ENCODE measurements at places on chromosomes 4 and X.
A peak's percentile ranks its signal among the peaks of the same experiment; 100 is the strongest.

GRCh38 chrX:65589304-65589703, 54.7 kb upstream of the LAS1L start:
- DNase-seq, result no peak

DNA sequence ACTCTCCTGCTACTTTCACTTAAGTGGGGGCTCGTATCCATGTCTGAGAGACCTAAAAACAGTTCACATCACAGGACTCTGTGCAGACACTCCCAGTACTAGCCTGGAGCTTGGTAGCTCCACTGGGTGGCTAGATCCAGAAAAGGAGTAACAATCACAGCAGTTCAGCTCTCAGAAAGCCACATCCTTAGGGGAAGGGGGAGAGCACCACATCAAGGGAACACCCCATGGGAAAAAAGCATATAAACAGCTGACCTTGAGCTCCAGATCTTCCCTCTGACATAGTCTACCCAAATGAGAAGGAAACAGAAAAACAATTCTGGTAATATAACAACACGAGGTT, 175.8 kb downstream of the FAM13A start:
- DNase-seq, result no peak

DNA sequence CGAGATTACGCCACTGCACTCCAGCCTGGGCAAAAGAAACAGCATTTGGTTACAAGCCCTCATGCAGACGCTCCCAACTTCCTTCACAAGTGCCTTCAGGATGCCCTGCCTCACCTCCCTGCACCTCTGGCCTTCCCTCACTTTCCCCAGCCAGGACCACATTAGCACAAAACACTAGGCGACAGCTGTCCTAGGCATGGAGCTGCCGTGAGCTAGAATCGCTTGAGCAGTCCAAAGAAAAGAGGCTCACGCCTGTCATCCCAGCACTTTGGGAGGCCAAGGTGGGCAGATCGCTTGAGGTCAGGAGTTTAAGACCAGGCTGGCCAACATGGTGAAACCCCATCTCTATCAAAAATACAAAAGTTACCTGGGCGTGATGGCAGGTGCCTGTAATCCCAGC, 15.8 kb downstream of the RNF212 start:
- no peak for DNase-seq

GRCh38 chr4:182955411-182955810, 38.2 kb upstream of the DCTD start:
- no peak for DNase-seq

- DNase-seq, result no peak
Observed at GRCh38 chrX:49879656-49880277, 483 bp downstream of the USP27X start.

DNA sequence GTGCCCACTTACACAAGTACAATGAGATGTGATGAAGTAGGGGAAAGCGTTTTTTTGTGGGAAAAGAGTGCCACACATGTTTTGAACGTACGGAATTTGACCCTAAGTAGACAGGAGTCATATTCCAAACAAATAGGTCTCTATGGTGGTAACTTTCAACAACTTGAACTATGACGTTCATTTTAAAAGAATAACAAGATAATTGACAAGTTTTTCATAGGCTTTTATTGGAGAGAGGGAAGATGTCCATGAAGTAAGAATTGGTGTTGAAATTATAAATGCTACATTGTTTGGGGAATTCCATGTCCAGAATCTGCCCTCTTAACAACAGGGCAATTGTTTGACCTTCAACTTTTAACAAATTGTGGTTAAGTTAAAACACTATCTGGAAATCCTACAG, 126.5 kb downstream of the GASK1B start:
- no peak for DNase-seq

- DNase-seq, result peak; percentile 9
Observed at GRCh38 chrX:9494771-9495170, 29.9 kb downstream of the TBL1X start.

GRCh38 chr4:1008840-1009541, 2.4 kb upstream of the FGFRL1 start:
- DNase-seq, result peak; percentile 25

DNA sequence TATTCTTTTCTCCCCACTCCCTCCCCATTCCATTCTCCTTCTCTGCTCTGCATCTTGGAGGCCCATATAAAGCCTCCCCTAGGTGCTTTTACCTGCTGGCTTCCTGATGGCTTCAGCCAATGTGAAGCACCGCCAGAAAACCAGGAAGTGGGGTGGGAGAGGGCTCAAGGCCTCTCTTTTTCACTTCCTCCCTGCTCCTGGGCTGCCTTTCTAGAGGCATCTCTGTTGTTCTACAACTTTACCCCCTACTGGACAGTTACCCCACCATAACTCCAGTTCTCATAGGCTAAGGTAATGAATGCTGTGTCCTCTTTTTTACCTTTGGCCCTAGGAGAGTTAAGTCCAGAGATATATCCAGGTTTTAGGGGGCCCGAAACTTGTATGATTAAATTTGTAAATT, 62.4 kb upstream of the PPARGC1A start:
- DNase-seq, result peak; percentile 47

DNA sequence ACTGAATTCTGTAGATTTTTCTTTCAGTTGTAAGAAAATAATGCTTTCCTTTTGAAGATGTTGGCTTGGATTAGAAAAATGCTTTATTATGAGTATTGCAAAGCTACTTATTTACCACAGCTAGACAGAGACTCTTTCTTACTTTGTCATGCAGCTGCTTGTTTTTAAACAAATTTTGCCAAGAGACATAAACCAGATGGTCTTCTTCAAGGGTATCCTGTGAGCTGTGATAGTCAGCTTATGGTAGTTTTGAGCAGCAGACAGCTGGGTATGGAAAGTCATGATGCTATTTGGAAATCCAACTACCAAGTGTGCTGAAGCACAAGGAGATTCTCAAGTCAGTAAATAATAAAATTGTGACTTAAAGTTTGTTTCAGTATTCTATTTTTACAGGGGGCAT, 941.5 kb downstream of the DMD start:
- no peak for DNase-seq

GRCh38 chr4:52651996-52652672, 7.0 kb downstream of the USP46 start:
- no peak for DNase-seq

GRCh38 chr4:78032446-78032845, 24.7 kb upstream of the FRAS1 start:
- no peak for DNase-seq

GRCh38 chr4:20305976-20306375, 54.3 kb downstream of the SLIT2 start:
- no peak for DNase-seq

GRCh38 chr4:61741327-61742096, 541.4 kb downstream of the ADGRL3 start:
- DNase-seq, result no peak

- DNase-seq, result no peak
Observed at GRCh38 chrX:132622130-132622529, 133.3 kb upstream of the MBNL3 start.

DNA sequence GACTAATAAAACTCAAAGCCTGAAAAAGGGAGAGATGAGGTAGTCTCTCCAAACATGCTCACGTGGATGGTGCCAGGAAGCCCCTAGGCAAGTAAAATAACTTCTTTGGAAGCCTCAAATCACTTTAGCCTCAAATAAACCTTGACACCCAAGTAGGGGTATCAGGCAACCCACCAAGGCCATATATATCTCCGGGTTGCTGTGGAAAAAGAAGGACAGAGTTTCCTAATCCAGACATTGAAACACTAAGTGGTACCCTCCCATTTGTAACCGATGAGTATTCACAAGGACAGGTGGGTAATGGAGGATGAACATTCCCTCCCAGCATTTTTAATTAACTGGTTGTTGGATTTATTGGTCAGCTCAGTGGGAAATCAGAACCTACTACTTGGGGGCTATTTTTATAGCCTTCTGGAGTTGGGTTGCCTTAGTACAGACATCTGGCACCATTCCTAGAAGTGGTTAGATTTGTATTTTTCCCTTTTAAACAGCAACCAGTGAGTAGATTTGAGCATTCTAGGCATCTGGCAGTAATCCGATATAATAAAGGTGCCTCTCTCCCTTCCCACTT, 87.7 kb downstream of the GPC3 start:
- DNase-seq, result no peak

DNA sequence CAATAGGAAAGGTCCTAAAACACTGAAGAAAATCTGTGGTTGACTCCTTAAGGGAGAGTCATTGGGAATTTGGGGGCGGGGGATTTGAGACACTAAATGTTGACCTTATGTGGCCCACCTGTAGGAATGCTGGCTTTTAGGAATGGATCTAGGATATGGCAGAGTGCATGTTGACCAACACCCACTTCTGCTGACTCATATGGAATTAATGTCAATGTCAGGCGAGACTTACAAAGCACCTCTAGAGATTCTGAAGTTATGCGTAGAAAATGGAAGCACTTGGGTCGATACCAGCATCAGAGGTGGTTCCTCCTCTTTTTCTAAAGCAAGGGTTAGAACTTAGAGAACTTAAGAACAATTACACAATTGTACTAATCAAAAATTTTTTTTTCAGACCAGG, 100.6 kb upstream of the CBR4 start:
- no peak for DNase-seq

DNA sequence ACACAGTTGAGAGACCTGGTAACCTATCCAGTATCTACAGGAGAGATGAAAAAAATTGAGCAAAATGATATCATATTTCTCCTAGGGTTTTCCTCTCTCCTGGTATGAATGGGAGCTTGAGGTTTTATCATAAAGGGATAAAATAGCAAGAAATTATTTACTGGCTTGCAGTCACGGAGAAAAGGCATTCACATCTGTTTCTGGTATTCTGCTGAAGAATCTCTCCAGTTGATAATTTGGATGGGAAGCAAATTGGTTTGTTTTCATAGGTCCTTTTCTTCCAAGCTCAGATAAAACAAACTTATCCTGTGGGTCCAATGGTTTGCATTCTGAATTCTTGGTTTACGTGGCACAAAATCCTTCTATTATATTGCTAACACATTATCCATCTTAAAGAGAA, 83.1 kb upstream of the GYPA start:
- DNase-seq, result no peak

GRCh38 chrX:25096522-25097045, 80.8 kb upstream of the ARX start:
- no peak for DNase-seq

DNA sequence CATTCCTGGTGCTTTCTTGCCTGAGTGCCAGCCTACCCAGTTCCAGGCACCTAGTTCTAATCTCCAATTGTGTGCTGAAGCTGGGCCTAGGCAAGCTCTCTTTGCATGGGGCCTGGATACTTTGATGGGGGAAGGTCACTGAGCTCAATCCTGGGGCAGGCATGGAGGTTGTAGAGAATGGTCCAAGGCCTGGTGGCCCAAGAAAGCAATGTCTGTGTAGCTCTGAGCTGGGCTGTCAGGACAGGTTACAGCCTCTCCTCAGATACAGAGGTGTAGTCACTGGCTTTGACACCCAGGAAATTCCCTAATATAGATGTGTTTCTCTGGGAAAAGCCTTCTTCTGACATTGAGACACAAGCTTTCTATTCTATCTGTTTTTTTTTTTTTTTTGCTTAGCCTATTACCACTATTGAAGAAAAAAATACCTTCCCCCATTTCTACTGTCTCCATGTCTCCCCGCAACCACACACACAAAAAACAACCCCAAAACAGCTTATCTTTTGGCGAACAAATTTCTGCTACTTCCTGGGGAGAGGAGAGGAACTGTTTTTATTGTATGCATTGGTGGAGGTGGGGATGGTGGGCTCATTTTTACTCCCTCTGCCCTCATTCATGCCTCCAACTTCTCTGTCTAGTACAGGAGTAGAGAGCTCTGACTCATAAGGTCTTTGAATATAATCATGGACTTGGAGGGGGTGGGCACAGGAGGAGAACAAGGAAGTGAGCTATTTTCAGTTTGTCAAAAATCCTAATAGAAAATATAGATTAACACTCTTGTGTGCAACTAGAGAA, 66.7 kb upstream of the DHX15 start:
- no peak for DNase-seq

- DNase-seq, result no peak
Observed at GRCh38 chr4:145034727-145035211, 63.2 kb downstream of the ANAPC10 start.

GRCh38 chrX:101409043-101409442, 1.0 kb downstream of the HNRNPH2 start:
- no peak for DNase-seq

DNA sequence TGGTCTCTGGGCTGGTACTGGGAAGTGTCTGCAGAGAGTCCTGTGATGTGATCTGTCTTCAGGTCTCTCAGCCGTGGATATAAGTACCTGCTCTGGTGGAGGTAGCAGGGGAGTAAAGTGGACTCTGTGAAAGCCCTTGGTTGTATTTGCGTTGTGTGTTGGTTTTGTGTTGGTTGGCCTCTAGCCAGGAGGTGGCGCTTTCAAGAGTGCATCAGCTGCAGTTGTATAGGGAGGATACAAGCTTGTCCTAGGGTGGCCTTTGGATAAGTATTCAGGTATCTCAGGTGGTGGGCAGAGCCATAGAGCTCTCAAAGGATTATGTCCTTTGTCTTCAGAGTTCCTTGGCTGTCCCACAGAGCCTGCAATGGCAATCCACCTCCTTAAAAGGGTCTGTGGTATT, 111.6 kb downstream of the MAGEB17 start:
- DNase-seq, result no peak

DNA sequence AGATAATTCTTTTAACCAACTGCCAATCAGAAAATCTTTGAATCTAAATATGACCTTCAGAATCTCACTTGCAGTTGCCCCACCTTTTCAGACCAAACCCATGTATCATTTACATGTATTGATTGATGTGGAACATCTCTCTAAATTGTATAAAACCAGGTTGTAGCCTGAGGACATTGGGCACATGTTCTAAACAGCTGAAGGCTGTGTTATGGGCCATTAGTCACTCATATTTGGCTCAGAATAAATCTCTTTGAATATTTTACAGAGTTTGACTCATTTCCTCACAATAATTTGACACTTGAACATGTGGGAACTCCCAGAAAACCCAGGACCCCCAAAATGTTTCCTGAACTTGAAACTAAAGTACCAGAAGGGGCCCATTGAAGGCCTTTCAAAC, 58.7 kb downstream of the UGT2B10 start:
- no peak for DNase-seq

Data from CD14-positive monocyte (primary cell).